OCI-M1 (cell line): ENCODE measurements at places on chromosomes 3 and 15.

DNA sequence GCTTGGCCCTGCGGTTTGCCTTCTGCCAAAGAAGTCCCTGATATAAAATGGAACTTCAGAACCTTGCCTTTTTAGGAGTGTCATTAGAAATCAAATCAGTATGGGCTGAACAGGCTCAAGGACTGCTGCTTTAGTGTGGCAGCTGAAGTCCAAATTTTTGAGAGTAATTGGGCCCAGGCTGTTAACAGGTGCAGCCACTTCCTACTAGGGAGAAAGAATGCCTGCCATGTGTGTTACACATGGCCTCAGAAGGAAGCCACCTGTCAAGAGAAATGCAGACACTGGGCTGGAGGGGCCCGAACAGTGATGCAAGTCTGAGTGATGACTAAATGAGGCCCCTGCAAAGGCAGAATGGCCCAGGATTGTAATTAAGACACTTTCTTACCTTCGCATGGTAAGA, 786.7 kb upstream of the CFAP20DC start:
- no peak for DNase-seq

DNA sequence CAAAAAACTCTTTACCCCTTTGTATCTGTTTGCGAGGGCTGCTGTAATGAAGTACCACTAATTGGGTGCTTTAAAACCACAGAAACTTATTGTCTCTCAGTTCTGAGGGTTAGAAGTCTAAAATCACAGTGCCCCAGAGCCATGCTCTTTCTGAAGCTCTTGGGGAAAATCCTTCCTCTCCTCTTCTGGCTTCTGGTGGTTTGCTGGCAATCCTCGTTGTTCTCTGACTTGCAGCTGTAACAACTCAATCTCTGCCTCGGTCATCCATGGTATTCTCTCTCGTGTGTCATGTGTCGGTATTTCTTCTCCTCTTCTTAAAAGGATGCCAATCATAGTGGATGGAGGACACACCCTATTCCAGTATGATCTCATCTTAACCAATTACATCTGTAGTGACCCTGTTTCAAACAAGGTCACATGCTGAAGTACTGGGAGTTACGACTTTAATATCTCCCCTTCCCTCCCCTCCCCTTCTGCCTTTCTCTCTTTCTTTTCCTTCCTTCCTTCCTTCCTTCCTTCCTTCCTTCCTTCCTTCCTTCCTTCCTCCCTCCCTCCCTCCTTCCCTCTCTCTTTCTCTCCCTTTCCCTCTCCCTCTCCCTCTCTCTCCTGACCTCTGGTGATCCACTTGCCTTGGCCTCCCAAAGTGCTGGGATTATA, 6.5 kb upstream of the ARL8B start:
- peak; percentile 36 for DNase-seq

DNA sequence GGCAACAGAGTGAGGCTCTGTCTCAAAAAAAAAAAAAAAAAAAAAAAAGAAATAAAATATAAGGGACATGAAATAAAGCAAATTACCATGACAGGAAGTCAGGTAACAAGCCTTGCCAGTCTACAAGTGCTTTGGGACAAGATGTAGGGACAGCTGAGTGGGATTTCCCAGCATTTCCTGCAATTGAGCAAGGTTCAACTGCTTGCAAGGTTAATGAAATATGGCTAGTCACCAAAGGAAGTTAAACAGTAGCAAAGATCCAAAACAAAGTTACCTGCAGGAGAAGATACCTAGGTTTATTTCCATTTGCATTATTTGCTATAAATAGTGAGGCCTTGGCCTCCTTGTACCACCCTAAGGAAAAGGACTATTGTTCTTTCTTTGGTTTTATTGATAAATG, 22.3 kb upstream of the CNOT10 start:
- DNase-seq, result no peak

DNA sequence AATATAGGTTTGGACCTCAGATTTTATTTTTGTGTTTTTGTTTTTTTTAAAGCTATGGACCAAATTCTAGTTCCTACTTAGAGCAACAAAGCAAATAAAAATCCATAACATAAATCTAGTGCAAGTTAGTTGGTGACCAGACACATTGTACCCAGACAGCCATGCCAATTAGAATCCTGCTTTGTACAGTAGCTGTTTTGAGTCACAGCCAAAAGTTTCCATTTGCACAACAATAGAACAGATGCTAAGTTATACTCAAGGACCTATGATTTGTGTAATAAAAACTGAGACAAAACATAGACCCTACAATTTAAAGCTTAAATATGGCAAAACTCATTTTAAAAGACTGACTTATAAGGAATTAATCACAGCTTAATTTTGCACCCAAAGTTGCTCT, 513.1 kb upstream of the CBLB start:
- no peak for DNase-seq

DNA sequence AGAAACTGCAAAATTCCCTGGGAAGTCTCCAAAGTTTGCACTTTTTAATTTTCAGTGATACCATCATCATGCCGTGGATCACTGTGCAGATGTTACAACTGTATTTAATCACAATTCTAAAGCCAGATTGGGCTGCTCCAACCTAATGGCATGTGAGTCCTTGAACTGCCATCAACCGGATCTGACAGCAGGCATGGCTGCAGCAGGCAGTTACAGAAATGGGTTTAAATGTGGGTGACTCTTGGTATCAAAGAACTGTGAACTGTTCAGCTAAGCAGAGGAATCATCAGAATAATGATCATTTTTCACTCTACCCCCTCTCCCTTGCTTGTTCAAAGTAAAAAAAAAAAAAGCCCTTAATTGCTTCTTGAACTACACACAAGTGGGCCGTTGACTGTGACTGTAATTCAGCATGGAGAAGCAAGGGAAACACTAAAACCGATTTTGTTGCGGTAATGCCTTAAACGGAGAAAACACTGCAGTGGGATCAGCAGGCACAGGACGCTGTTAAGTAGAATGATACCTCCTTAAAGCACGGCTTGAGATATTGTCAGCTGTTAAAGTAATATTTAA, 152.4 kb downstream of the RORA start:
- DNase-seq, result no peak

- DNase-seq, result no peak
Observed at GRCh38 chr3:123632161-123632655, 47.4 kb upstream of the HACD2 start.

- no peak for DNase-seq
Observed at GRCh38 chr15:40163657-40164416, 3.0 kb downstream of the BUB1B start.

DNA sequence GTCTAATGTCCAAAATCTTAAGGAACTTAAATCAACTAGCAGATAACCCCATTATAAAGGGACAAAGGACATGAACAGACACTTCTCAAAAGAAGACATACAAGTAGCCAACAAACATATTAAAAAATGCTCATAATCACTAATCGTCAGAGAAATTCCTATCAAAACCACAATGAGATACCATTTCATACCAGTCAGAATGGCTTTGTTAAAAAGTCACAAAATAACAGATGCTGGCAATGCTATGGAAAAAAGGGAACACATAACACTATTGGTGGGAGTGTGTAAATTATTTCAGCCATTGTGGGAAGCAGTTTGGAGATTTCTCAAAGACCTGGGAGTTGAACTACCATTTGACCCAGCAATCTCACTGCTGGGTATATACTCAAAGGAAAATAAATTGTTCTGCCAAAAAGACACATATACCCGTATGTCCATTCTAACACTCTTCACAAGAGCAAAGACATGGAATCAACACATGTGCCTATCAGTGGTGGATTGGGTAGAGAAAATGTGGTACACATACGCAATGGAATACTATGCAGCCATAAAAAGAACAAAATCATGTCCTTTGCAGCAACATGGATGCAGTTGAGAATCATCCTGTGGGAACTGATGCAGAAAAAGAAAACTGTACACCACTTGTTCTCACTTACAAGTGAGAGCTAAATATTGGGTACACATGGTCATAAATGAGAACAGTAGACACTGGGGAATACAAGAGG, 78.5 kb downstream of the TCF12 start:
- no peak for DNase-seq

- DNase-seq, result no peak
Observed at GRCh38 chr3:125108833-125109535, 53.2 kb upstream of the HEG1 start.

DNA sequence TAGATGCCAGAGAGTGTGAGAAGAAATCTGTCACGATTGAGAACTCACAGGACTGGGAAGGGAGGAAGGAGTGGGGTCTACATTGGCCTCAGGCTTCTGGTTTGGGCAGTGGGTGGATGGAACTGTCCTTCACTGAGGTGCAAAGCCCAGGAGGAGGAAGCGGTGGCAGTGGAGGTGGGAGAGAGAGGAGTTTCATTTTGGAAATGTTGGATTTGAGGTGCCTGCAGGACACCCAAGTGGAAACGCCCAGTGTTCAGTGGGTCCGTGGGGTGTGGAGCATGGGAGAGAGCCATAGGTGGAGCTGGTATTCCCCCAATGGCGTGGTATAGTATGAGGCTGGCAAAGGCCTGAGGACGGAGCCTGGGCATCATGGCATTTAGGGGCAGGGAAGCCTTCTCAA, 9.3 kb upstream of the EPHB3 start:
- DNase-seq, result no peak

DNA sequence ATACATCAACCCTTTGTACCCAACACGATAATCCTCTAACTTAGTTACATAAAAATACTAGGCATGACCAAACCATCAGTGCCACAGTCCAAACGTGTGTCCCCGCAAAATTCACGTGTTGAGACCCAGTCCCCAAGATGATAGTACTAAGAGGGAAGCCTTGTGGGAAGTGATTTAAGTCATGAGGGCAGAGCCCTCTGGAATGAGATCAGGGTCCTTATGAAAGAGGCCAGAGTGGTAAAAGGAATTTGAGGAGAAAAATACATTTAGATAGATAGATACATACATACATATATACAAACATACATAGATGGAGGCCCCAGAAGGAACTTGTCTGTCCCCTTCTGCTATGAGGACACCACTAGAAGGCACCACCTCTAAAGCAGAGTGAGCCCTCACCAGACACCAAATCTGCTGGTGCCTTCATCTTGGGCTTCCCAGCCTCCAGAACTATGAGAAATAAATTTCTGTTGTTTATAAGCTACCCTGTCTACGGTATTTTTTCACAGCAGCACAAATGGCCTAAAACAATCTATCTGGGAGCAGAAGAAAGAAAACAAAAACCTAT, 8.0 kb downstream of the TBC1D2B start:
- peak; percentile 30 for DNase-seq

GRCh38 chr3:132709761-132710160, 12.4 kb downstream of the NPHP3 start:
- DNase-seq, result no peak

- DNase-seq, result no peak
Observed at GRCh38 chr15:98017150-98017964, 56.9 kb downstream of the ARRDC4 start.

DNA sequence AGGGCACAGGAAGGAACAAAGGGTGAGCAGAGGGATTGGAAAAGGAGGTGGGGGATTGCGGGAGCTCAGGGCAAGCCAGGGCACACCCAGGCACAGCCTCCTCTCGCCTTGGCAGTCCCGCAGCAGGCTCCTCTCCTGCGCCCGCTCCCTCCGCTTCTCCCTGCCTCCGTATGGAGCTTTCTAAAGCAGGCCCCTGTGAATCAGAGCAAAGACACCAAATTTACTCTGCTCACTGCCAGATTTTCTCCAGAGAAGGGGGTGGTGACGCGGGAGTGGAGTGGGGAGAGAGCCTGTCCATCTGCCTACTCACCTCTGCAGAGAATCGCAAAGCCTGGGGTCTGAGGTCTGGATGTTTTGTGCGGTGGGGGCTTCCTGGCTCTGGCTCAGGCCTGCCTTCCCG, 20.0 kb downstream of the ATP2B2 start:
- DNase-seq, result no peak

DNA sequence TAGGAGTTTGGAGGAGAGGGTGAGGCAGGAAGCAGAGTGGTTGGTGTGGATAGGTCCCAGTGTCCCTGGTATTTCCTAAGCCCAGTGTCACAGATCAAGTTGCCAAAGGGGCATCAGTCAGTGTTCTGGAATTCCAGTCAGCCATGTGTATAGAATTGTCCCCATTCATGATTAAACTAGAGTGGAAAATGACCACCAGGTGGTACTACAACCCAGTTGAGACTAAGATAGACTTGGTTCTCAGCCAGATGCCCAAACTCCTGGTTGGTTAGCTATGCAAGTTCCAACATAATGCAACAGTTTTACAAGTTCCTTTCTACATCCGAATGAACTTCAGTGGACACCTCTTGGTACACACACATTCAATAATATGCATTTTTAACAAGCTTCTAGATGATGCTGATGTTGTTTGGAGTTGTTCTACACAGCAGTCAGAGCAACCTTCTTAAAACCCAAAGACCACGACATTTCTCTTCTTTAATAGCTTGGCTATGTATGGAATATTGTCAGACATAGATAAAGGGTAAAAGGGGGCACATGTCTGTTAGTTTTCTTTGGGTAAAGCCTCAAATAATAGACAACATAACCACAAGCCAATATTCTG, 8.4 kb upstream of the ATR start:
- DNase-seq, result peak; percentile 85
